ENCODE measurements at places on chromosomes 1 and 21.
A peak's percentile ranks its signal among the peaks of the same experiment; 100 is the strongest.

DNA sequence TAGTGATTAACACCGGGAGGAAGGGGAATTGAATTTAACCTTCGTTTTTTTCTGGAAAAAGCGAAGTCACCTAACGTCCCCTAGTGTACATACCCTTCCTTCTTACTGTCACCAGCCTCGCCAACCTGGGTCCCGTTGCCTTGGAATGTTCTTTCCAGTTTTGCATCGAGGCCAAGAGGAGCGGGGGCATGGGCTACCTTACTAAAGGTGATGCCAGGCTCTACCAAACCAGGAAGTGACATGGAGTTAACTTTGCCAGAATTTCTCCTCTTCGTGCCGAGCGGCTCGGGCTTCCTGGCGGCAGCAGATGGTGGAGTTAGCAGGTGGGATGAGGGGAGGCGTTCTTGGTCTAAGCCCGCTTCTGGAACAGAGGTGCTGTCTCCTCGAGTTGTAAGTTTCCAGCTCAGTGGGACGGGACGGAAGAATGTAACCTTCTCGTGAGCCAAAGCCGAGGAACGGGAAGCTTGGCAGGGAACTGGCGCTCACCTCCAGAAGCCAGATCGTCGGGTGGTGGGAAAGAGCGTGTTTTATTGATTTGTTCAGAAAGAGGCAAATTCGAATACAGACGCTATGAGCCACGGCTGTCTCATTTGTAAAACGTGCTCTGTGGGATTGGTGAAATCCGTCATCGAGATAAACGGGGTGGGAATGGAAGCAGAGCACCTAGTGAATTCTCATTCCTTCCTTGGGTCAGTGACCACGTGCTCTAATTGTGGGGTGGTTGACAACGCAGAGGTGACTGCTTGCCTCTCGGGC is 486 bp downstream of the NIPAL3 start:
- DNase-seq: peak; percentile 7

DNA sequence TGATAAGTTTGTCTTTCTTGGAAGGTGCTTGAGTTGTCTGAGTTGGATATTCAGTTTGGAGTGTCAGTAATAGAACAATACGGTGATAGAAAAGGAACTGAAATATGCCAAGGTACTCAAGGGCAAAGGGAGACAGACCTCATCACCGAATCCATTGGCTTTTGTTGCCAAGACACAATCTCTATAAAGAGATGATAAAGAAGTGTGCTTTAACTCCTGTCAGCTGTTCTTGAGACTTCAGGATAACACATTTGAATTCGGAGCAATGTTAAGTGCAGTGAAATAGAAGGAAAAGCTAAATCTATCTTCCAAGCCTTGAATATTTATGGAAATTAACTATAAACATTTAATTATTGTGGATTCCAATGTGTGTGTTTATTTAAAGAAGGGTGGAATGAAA is 194.7 kb downstream of the DISC1 start:
- DNase-seq: no peak

- no peak for DNase-seq
These were observed 39.7 kb downstream of the PRRX1 start for GRCh38 chr1:170703591-170703990.

- no peak for DNase-seq
These were observed 19.8 kb upstream of the CLCC1 start for GRCh38 chr1:108983114-108983513.

DNA sequence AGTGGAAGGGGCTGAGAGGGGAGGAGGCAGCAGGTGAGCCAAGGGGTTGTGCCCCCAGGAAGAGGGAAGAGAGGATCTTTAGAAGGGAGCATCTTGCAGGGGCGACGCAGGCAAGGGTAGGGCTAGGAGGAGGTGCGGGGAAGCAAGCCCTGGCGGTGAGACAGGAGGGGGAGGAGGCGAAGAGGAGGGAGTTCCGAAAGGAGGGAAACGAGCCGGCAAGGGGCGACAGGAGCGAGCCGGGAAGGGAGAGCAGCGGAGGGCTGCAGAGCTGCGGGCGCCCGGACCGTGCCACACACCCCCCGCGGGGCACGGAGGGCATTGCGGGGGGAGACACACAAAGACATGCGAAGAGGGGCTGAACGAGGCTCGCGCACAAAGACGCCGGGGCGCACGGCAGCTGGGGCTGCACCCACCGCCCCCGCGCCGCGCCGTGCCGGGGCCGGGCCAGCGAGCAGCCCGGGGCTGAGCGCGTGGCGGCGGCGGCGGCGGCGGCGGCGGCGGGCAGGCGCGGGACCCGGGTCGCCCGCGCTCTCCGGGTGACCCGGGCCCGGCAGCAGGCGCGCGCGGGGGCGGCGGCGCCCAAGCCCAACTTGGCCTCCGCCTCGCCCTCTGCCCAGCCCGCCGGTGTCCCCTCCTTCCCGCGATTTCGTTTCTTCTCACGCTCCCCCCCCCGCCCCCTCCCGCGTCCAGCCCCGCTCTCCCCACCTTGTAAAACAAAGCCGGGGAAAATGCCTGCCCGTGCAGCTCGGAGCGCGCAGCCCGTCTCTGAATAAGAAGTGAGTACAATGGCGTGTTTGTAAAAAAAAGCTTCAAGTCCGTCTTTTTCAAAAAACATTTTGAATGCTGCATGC is at the start of gene KCNK2:
Gene KCNK2 (plus strand): TSS at position 206 of the 851 bp plus-strand sequence. CDS start 649 bp downstream, outside the sequence.
- DNase-seq: no peak

- no peak for DNase-seq
These were observed 1600.6 kb downstream of the PLA2G4A start for GRCh38 chr1:188429386-188429785.

DNA sequence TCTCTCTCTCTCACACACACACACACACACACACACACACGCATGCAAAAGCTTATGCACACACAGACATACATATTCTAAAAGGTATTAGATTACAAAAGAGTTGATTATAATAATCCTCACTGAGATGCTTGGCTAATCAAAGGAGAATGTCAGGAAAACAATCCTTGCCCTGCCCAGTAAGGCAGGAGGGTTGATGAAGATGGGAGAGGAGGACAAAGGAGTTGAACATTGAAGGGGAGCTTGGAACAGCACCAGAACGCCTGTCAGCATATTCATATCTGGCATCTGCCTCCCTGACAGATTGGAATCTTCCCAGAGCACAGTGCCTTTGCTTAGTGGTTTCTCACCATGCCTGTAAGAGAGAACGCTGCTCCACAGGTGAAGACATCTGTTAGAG is 68.6 kb upstream of the PALMD start:
- no peak for DNase-seq

- no peak for DNase-seq
These were observed 760 bp upstream of the NPHP4 start for GRCh38 chr1:5992814-5993555.

GRCh38 chr1:178846306-178846705 is 24.6 kb downstream of the ANGPTL1 start:
- no peak for DNase-seq

- DNase-seq: no peak
These were observed 75.9 kb upstream of the CACYBP start for GRCh38 chr1:174923820-174924219.

DNA sequence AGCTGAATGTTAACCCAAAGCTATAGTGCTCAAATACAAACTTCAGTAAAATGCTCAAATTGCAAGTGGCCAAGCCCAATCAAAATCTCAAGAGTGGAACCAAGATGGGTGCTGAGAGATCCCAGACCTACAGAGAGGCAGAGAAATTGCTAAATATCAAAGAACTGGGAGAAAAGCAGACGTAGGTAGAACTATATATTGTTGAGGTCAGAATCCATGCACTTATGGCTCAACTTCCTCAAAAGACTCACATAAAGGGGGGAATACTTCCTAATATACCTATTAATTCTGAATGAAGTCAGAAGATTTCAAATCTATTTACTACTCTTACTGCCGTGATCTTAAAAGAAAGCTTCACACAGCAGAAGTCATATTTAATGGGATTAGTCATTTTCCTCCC is 65.2 kb downstream of the PUM1 start:
- DNase-seq: no peak
